Inflammatory macrophage (primary cell): ENCODE measurements at places on chromosomes 6 and 20.

GRCh38 chr6:128319157-128319556 is 201.2 kb downstream of the PTPRK start:
- no peak for DNase-seq

- DNase-seq: peak; percentile 52
These were observed 32.9 kb downstream of the ASXL1 start for GRCh38 chr20:32391003-32391402.

GRCh38 chr20:34058831-34059230 is 53.2 kb downstream of the EIF2S2 start:
- DNase-seq: no peak

- DNase-seq: no peak
These were observed 648 bp upstream of the BACH2 start for GRCh38 chr6:90297115-90297866.

GRCh38 chr20:20459726-20460125 is 91.8 kb downstream of the INSM1 start:
- DNase-seq: no peak

GRCh38 chr20:25072226-25072811 is 9.6 kb downstream of the VSX1 start:
- no peak for DNase-seq

- no peak for DNase-seq
These were observed 317.6 kb downstream of the PRKN start for GRCh38 chr6:162409741-162410691.

GRCh38 chr6:133865680-133866079 is 23.2 kb upstream of the TCF21 start:
- DNase-seq: no peak

DNA sequence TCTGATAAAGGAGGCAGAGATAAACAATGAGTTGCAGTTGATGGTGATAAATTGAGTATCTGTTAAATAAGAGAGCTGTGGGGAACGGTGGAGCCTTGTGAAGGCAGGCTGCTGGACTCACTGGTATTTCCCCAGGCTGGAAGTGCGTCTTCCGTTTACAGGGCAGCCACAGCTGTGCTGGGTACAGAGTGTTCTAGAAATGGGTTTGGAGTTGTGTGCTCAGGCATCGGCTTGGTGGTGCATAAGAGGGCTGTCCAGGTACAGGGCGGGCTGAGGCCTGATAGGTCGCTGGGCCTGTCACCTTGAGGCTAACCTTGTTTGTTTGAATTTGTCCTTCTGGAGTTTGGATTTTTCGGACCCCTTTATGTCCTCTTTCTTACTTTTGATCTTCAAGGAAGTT is 39.3 kb downstream of the ARID1B start:
- no peak for DNase-seq

DNA sequence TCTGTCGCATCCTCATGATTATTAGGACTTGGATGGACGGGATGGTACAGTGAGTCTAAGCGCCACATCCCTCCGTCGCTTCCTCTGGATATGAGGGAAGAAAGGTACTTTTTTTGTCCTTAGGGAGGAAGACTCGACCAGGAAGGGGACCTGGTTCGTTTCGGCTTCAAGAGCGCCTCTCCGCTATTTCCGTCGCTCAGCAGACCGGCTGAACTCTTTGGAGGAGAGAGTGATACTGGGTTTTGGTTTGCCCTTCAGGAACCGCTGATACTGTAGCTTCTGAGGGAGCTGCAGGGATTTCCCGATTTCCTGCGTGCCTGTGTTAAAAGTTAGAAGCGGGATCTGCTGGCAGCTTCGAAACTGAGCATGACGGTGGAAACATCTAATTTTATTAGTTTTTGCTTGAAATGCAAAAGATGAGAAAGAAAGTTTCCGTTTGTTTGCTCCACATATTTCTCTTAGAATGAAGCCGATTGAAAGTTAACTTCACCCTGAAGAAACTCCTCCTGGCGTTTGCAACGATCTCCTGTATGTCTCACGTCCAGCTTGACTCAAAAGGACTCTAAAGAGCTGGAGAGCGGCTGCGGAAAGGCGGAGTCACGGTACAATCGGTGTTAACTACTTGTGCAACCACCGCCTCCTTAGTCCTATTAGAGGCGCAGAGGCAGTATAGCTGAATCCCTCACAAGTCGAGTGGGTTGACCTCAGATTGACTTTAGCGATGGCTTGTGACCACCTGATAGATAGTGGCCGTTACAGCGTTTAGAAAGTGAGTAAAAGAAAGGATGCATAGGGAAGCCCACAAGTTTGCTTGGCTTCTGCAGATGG is 129.4 kb downstream of the TRIM27 start:
- no peak for DNase-seq

DNA sequence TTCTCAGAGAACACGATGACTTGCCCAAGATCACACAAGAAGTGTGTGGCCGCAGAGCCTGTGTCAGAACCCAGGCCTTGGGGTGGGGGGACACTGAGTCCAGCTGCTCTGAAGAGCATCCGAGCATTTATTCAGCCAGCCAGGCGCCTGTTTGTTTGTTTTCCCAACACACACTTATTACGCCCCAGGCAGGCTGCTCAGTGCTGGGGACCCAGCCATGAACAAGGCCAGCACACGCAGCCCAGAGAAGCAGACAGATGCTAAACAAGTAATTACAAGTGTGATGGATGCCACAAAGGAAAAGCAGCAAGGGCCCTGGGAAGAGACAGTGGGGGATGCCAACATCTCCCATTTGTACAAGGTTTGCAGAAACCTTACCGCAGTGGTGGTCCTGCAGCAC is 19.4 kb upstream of the SIRPA start:
- DNase-seq: no peak

DNA sequence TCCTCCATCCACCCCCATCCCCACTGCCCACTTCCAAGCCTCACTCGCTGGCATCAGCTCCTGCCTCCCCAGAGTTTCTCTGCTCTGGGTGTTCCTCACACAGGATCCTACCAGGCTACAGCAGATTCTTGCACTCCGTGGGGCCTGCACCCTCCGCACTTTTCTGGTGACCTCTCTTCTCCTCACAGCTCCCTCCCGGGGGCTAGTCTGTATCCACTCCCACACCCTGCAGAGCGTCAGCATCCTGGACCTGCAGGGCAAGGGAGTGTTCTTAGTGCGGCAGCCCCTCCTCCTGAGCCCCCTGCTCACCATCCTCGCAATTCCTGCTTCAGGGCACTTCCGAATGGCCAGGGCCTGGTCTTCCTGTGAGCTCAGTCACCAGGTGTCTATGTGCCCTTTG is 224.2 kb downstream of the DLL1 start:
- no peak for DNase-seq

- no peak for DNase-seq
These were observed 327.3 kb downstream of the RIMS1 start for GRCh38 chr6:72213654-72214053.

- no peak for DNase-seq
These were observed 3.4 kb upstream of the BPIFB6 start for GRCh38 chr20:33027769-33028751.

GRCh38 chr6:35063701-35064280 is 77.3 kb downstream of the TCP11 start:
- DNase-seq: no peak

DNA sequence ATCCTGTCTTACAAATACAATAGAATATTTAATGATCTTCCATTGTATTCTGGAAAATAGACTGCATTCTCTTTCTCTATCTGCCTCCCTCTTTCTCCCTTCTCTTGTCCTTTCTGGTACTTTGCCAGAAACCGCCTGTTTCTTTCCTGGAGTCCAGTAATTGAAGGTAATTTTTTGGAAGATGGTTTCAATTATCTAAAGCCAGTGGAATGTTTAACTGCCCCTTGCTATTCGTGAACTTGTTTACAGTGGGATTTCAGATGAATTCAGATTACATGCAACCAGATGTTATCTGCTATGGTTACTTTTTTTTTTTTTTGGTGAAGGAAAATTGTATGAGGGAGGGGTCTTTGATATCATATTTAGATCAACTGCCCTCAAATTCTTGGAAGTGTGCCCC is 655.5 kb upstream of the FLRT3 start:
- DNase-seq: no peak

GRCh38 chr6:139131736-139132280 is 3.1 kb upstream of the HECA start:
- peak; percentile 66 for DNase-seq

DNA sequence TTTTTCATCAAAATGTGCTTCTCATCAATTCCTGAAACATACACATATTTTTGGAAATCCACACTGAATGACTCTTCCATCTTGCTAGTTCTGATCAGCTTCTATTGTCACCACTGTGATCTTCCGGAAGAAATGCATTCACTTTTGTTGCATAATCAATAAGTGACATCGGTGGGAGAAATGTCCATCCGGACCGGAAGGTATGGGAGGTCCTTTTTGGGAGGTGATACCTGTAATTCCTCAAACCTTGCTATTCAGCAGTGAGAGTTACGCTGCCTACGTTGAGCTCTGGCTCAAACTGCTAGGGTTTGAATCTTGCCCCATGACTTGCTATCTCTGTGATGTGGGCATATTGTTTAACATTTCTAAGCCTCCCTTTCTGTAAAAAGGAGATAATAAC is 16.6 kb upstream of the TFB1M start:
- no peak for DNase-seq

DNA sequence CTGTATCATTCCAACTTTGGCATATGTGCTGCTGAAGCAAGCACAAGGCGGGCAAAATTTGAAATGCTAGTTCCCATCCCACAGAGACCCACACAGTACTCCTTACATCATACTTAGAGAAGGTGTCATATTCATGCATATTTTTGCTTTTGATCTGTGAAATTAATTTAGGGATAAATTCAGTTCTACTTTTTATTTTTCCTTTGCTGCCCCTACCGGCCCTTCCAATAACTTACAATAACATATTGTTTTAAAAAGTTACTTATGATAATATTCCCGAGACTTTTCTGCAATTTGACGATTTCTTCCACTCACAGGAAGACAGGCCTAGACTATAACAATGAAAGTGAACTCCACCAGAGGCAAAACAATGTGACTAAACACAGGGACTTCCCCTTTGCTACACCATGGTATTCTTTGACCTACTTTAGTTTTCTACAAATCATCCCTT is 35.0 kb downstream of the SESN1 start:
- DNase-seq: peak; percentile 67

GRCh38 chr6:33430991-33431879 is 11.4 kb downstream of the SYNGAP1 start:
- DNase-seq: no peak

DNA sequence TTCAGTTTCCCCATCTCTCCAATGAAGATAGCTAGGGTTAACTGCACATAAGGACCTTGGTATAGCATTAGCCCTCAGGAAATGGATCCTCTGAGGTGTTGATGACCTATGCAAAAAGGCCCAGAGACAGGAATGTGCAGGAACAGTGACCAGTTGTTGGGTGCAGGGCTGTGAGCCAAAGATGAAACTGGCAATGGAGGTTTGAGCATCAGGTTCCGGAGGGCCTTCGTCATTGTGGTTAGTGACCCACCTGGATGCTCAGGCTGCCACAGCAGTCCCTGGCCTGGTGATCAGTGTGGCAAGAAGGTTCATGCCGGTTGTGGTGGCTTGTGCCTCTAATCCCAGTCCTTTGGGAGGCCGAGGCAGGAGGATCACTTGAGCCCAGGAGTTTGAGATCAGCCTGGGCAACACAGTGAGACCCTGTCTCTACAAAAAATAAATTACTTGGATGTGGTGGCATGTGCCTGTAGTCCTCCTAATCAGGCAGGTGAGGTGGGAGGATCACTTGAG is 43.7 kb downstream of the TM9SF4 start:
- DNase-seq: no peak

DNA sequence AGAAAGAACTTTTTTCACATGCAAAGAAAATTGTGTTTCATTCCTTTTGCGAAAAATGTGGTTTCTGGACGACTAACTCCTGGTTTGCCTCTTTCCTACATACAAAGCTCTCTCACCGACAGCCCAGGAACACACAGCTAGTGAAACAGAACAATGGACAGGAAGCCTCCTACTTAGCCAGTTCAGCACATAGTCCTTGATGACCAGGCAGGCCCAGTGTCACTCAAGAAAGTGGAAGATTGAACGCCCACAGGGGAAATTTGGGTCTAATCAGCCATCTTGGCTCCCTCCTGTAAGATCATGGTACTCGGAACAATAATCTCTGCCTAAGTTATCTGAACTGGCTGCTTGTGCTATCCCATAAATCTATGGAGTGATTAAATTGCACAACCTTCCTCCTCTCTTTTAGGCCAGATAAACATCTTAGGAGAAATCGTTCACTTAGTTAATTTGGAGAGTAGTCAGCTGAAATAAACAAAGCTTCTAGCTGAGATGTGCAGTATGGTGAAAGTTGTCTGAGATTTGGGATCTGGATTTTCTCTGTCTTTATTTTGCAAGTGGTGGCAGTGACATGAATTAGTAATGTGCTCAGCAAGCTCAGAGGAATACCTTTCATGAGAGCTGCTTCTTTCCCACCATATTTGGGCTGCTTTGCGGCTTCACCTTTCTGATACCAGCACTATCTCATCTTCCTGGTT is 147.0 kb downstream of the MTFR2 start:
- DNase-seq: no peak

DNA sequence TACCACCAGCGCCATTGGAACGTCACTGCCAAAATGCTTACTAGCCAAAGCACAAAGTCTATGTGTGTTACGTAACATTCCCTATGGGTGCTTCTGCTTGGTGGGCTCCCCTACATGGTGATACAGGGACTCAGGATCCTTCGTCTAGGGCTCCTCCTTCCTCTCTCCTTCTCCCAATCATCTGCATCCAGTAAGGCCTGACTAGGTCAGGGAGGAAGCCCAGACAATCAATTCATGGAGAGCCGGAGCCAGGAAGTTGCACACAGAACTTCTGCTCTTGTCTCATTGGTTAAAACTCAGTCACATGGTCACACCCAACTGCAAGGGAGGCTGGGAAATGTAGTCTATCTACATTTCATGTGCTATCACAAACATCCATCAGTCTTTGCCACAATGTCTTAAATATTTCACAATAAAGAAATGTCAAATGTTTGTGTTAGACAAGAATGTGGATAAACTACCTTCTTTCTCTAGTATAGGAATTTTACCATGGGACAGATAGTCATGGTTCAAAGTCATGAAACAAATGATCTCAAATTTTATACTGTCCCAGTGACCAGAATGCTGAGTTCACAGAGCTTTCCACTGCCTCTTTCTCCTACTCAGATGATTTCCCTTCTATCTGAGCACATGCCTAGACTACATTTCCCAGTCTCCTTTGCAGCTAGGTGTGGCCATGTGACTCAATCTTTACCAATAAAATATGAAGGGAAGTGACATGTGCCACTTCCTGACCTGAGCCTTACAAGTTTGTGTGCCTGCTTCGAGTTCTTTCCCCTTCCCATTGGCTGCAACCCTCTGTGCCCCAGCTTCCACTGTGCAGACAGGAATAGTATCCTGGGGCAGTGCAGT is 9.3 kb upstream of the KCNK15 start:
- peak; percentile 90 for DNase-seq

GRCh38 chr6:7261032-7261841 is 51.8 kb downstream of the SSR1 start:
- DNase-seq: peak; percentile 91

GRCh38 chr6:11393713-11394627 is 143.6 kb upstream of the TMEM170B start:
- no peak for DNase-seq

GRCh38 chr20:57890202-57890800 is 180.5 kb upstream of the PMEPA1 start:
- no peak for DNase-seq
